Right ventricle myocardium inferior (tissue), 1 donor: ENCODE measurements at places on chromosomes 6 and 20. TPM values are rescaled to one million over a fixed set of nuclear protein-coding genes. Genes with fewer than 3 reads are reported as not detected.

DNA sequence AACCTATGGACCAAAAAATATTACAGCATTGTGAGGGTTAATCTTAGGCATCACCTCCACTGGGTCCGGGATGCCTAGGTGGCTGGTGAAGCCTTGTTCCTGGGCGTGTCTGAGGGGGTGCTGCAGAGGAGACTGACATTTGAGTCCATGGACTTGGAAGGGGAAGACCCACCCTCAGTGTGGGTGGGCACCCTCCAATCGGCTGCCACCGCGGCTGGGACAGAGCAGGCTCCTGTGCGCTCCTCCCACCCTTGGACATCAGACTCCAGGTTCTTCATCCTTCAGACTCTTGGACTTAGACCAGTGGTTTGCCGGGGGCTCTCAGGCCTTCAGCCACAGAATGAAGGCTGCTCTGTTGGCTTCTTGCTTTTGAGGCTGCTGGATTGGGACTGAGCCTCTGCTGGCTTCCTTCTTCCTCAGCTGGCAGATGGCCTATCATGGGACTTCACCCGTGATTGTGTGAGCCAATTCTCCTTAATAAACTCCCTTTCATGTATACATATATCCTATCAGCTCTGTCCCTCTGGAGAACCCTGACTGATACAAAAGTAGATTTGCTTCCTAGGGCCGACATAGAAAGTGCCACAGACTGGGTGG is 113.1 kb downstream of the TTLL2 start:
- DNase-seq = no peak

NMBR gene
- not detected for total RNA-seq

RWDD1 gene
- 72.6 TPM for total RNA-seq

DNA sequence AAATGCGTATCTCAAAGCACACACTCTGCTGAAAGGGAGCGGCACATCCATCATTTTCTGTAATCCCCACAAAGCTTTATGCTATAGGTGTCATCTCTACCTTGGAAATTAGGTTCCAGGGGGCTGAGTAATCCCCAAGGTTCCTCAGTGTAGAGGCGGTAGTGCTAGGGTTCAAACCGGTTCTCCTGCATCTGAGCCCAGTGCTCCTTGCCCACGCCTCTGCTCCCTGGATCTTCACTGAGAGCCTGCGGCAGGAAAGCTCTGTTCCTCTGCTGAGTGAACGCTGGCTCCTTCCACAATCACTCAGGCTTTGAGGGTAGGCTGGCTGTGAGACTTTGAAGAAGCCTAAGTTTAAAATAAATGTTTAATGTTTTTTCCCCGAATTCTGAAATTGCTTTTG is 24.9 kb downstream of the SLC22A23 start:
- no peak for DNase-seq

PRL gene
- total RNA-seq = not detected

GRCh38 chr6:149393002-149393679 is 6.9 kb upstream of the SUMO4 start:
- DNase-seq = no peak

DNA sequence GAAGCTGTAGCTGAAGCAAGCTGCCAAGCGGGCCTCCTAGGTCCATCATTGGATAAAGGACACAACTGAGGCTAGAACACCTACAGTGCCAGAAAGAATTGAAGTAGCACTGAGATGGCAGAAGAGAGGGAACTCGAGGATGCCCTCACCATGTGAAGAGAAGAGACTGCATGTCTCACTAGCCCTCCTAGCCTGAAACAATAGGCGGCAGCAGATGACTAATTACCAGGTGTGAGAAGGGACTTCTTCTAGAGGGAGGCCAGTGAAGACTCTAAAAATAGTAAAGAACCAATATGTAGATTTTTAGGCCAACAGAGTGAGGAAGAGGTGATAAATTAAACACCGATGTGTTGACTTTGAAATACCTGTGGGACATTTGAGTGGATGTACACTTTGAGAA is 50.3 kb downstream of the LGSN start:
- DNase-seq = no peak
